Substantia nigra (tissue), 51 donors: ENCODE measurements at places on chromosomes 3 and 15.

DNA sequence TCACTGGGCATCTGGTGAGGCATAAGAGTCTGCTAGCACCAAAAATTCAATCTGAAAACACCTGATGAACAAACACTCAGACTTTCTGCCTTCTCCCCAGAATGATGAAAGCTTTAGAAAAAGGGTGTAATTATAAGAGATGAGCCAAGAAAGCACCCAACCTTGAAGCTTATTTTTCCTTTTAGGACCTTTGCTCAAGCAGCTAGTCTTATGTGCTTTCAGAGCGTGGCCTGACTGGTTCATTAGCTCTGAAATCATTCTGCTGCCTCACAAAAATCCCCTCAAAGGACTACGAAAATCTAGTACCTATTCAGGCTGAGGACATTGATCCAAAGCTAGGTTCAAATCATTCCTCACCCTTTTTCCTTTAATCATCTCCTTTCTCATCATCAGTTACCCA lies 662.3 kb downstream of the MAGI1 start:
- no peak for DNase-seq

GRCh38 chr3:184457329-184457728 lies 77.5 kb downstream of the CHRD start:
- DNase-seq: no peak

GRCh38 chr15:43135351-43135750 lies 2.0 kb downstream of the TMEM62 start:
- no peak for DNase-seq

DNA sequence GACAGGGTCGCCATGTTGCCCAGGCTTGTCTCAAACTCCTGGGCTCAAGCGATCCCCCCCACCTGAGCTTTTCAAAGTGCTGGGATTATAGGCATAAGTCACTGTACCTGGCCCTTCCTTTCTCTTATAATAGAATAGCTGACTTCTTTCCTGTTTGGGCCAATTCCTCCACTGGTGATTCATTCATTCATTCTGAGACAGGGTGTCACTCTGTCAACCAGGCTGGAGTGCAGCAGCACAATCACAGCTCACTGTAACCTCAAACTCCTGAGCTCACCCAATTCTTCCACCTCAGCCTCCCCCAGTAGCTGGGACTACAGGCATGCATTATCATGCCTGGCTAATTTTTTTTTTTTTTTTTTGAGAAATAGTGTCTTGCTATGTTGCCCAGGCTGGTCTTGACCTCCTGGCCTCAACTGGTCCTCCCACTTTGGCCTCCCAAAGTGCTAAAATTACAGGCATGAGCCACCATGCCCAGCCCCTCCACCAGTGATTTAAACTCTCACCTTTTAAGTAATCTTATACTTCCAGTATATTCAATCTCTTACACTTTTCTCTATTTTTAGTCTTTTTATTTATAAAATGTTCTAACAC lies 20.9 kb downstream of the GNB4 start:
- DNase-seq: no peak

- DNase-seq: no peak
These were observed 24.9 kb downstream of the AP4E1 start for GRCh38 chr15:50933341-50933740.

DNA sequence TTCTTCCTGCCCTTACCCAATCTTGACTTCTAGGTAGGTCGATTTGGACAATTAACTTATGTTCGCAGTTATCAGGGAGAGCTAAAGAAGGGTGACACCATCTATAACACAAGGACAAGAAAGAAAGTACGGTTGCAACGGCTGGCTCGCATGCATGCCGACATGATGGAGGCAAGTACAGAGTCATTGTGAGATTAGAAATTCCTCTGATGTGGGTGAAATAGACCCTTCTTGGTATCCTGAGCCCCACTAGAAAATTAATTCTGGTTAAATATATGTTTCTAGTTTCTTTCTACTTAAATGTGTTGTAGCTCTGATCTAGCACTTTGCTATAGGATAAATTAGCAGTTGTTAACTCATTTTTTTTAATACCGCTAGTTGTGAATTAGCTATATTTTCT lies 13.6 kb downstream of the LXN start:
- no peak for DNase-seq

DNA sequence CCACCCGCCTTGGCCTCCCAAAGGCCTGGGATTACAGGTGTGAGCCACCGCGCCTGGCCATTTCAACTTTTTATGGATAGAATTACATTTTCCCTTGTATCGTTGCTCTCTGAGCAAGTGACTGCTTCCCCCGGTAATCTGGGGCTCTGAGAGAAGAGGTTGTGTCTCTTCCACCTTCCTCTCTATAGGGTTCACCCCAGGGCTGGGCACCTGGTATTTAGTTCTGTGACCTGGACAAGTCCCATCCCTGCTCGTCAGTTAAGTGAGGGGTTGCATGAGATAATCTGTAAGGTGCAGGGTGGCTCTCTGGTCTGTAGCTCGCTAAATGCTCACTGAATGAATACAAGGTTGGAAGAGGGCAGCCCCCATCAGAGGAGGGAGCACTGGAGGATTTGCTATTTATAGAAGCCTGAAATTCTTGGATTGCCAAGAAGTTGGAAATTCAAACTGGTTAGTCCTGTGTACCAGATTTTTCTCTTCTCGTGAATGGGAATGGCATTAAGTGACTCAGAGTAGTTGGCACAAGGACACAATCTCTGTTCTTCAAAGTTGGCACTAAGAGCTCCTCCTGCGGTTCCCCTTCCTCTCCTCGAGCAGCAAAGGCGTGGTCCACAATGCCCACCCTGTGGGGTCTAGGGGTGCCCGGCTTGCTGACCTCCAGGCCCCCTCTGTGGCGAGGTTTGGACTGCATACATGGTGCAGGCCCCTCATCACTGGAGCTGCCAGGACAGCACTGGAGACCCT lies 68.1 kb upstream of the DLG1 start:
- no peak for DNase-seq

DNA sequence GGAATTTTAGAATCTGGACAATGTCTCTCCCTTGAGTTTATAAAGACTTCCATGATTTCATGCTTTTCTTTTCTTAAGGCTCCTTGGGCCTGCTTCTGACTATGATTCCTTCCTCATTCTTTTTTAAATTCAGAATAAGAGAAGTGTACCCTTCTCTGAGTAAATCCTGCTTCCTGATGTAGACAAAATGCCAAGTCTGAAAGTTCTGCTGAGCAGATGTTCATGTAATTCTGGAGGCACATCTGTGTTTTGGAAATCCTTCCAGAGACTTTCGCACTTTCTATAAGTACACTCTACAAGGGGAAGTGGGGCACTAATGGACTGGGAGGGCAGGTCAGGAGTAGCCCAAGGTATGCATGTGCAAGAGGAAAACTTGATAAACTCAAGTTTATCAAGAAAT lies 24.8 kb downstream of the TPM1 start:
- DNase-seq: no peak

GRCh38 chr3:39474126-39474515 lies 6.6 kb downstream of the MOBP start:
- DNase-seq: no peak

DNA sequence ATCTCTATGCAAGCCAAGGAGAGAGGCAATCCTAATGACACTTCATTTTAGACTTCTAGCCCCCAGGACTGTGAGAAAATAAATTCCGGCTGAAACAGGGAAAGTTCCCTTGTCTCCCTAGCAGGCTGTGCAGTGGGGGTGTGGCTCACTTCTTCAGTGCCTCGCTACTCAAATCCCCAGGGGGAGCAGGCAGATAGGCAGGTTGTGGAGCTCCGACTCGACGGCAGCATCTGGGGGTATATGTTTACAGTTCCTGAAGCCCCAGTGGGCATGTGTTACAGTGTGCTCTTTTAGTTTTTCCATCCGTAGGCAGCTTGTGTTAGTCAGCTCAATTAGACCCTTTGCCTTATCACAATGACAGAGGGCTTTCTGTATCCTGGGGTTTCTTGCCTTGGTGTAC lies 836.5 kb downstream of the PDCD6IP start:
- DNase-seq: no peak

DNA sequence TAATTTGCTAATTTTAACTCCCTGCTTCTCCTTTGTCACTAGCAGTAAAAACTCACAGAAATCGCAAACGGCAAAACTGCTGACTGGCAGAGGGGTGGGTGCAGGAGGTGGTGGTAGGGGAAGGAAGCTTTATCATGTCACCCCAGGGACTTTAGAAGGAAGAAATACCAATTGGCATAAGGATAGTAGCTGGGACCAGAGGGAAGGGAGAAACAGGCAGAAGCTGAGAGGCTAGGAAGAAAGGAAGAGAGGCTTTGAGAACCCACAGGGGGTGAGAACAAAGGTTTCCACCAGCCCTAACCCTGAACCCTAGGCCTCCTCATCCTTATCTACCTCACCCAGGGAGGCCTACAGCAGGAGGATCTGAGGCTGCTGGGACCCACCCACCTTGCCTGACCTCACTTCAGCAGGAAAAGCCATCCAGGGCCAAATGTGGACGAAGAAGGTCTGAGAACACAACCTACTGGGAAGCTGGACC lies 10.7 kb downstream of the ITGB5 start:
- no peak for DNase-seq

DNA sequence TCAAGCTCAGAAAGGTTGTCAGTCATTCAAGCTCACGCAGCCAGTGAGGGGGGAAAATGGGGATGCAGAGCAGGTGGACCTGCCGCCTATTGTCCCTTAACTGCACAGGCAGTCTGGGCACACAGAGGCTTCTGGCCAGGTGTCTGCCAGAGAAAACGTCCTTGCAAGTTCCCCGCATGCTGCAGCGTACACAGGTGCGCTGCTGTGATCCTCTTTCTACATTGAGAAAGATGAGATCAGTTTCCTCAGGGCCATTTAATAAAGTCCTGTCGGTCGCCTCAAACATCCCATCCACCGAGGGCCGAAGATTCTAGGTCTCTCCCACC lies 445 bp upstream of the TSEN2 start:
- no peak for DNase-seq

DNA sequence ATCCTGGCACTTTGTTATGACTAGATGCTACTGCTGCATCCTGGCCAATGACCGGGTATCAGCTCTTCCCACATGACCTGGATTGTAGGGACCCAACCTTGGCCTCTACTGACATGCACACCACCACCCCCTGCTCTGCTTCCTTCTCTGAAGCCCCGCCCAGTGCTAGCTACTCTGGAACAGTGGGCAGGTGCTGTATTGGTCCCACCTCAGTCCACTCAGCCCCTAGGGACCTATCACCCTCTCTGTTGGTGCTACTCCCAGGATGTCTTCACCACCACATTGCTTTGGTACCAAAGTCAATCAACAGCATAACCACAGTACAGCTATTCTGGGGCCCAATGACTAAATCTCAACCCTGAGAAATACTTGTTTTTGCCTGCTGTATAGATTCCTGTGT lies 170.2 kb upstream of the PRICKLE2 start:
- DNase-seq: no peak

- no peak for DNase-seq
These were observed 202.7 kb downstream of the TNIK start for GRCh38 chr3:171257251-171258203.

DNA sequence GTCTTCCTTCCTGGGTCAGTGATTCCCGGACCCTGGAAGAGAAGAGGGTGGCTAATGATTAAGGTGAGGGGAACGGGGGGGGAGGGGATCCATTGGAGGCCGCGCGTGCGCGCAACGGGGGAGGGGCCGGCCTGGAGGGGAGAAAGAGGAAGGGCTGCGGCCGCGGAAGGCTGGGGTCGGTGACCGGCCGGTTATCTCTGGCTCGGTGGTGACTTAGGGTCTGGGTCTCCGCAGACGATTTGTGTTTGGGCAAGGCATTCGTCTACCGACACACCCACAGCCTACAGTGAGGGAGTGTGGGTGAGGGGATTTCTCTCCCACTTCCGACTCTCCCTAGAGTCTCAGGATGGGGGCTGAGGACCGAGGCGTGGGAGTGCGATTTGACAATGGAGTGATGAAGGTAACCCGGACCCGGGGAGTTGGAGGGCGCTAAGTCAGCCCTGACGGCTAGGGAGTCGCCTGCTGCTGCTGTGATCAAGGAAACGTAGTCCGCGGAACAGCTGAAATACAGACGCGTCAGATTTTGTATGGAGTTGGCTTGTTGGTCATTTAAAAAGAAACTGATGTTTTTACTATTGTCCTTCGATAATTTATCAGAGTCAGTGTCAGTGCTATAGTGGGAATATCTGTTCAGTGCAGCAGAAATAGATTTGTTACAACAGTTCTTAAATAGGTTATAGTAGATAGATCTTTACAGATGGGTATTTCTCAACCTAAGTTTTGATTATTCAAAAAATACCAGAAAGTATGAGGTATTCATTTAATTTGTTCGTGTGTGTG lies 733 bp downstream of the RNF111 start:
- DNase-seq: peak; percentile 62

DNA sequence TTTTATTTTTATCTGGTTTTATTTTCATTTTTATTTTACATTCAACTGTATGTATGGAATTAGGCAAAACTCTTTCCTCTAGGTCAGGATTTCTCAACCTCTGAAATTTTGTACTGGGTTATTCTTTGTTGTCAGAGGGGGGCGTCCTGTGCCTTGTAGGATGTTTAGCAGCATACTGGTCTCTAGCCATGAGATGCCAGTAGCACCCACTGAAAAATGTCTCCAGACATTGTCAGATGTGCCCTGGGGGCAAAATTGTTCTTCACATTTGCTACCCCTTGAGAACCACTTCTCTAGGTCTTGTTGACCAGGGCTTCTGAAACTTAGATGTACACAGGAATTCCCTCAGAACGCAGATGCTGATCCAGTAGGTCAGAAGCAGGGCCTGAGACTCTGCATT lies 5.4 kb downstream of the CHRNA5 start:
- DNase-seq: no peak

DNA sequence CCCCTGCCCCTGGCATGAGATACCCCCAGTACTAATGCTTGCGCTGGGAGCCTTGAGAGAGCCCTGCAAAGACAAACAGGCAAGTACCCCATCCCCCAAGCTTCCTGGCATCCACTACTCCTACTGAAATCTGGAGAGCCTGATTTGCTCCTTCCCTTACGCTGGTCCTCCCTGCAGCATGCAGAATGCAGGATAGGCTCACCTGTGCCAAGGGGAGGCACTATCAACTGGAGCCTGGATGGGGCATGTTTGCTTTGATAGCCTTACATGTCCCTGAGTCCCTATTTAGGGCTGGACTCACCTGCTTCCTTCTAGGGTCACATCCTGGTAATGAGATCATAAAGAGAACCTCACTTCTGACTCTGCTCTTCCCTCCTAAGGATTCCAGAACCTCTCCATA lies 42.9 kb downstream of the RAB11A start:
- DNase-seq: no peak

DNA sequence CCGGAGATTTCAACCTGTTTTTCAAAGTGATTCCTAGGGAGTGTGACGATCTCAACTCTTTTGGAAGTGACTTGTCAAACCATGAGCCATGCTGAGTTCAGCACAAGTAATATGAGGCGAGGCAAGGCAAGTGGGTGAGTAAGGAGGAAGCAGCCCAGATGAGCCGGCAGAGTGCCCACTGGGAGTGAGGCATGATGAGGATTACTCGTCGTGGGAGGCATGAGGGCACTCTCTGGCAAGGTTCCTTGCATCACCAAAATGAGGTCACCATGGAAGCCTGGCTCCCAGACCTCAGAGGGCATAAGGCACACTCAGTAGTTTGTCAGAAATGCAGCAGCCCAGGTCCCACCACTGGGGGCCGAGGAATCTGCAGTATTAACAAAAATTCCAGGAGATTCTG lies 636.1 kb downstream of the MAGI1 start:
- no peak for DNase-seq

GRCh38 chr3:38552364-38552763 lies 56.2 kb downstream of the EXOG start:
- no peak for DNase-seq

- no peak for DNase-seq
These were observed 14.5 kb downstream of the TIGIT start for GRCh38 chr3:114308377-114308776.

GRCh38 chr3:52023860-52024764 lies 28.4 kb upstream of the RPL29 start:
- DNase-seq: no peak
